ENCODE measurements at places on chromosomes 13 and 19. TPM values are rescaled to one million over a fixed set of nuclear protein-coding genes. Genes with fewer than 3 reads are reported as not detected.

Gene ZNF677
- 24.3 TPM for polyA plus RNA-seq

Gene DLL3
- polyA plus RNA-seq = 0.58 TPM

Gene VSTM2B
- not detected for polyA plus RNA-seq

Gene CEACAM3
- not detected for polyA plus RNA-seq

Gene ZNF554
- polyA plus RNA-seq = 1.8 TPM

Gene KIR2DL1
- polyA plus RNA-seq = not detected

Gene ZNF177
- polyA plus RNA-seq = 2.3 TPM

Gene F10
- polyA plus RNA-seq = 21.5 TPM

Gene TMEM38A
- 2.4 TPM for polyA plus RNA-seq

DNA sequence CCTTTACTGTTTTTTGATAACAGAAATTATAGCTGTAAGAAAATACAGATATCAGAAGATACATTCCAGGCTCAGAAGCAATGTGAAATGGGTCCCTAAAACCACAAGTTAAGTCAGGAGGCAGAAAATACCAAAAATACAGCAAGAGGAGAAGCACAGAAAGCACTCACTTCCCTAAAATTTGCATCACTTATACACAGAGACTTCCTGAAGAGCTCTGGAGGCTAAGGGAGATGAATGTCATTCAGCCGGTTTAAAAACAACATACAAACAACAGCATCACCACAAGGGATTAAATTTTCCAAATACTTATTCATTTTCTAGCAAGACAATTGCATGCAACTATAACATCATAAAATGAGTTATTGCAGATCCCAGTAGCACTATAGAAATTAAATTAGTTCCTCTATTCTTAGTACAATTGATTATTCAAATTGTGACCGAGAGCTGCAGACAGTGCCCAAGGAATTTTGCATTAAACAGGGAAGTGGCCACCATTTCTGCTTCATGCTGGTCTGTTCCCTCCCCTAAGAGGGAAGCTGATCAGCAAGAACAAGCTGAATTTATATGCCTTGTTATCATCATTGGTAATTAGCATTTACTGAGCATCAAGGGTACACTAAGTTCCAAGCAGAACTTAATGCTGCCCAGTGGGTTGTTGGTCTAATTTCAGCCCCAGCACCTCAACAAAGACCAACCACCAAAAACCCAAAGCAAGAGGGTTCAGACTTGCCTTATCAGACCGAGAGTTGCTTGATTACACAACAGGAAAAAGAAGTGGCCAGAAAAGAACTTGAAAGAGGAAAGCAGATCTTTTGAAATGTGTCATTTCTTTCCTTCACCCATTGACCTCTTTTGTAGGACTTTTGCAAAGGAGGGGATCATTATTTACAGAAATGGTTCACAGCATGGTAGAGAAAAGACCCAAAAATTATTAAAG is 140.7 kb downstream of the KCTD12 start:
- no peak for DNase-seq

DNA sequence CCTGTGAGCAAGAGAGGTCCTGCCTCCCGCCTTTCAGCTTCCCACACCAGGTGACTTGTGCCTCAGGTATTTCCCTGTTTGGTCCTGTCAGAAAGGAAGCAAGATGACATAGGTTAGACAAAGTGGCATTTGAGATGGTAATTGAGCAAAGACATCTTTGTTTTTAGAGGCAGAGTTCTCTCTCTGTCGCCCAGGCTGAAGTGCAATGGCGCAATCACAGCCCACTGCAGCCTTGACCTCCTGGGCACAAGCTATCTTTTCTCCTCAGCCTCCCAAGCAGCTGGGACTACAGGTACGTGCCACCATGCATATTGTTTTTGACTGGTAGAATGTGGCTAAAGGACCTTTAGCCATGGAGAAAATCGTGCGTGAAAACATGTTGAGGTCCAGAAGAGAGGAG is 339.1 kb downstream of the FGF9 start:
- DNase-seq = no peak

DNA sequence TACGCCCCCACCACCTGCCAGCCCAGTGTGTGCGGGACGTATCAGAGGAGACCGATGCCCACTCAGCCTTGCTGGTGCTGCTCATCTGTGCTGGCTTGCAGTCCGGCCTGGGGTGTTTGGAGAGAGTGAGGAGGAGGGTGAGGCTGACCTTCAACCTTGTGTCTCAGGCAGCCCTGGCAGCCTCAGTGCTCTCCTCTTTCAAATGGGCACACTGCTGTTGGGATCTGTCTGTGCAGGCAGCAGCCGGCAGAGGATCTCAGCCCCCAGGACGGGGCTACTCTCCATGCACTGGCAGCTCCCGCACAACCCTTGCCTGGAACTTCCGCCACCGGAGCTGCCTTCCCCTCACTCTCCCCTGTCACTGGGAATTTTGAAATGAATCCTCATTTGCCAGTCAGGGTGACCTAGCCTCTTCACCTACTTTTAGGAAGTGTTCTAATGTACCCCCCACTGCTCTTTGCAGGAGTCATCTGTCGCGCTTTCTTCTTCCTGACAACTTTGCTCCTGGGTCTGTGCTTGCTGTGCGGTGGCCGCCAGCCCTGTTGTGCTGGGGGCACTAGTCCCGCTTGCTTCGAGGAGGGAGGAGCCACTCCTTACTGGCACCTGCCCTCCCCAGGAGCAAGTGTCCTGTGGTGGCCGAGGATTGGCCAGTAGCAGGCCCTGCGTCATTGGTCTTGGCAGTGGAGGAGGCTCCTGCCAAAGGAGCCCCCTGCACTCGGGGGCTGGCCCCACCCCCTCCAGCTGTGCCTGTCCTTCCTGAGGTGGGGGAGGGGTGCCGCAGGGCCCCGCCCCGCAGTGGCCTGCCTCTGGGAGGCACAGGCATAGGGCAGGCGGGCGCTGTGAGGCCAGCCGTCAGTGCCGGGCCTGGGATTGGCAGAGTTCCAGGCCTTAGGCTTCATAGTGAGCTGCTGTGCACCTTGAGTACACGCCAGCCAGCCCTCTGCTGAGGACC is 53.4 kb downstream of the TSSK6 start:
- no peak for DNase-seq

DNA sequence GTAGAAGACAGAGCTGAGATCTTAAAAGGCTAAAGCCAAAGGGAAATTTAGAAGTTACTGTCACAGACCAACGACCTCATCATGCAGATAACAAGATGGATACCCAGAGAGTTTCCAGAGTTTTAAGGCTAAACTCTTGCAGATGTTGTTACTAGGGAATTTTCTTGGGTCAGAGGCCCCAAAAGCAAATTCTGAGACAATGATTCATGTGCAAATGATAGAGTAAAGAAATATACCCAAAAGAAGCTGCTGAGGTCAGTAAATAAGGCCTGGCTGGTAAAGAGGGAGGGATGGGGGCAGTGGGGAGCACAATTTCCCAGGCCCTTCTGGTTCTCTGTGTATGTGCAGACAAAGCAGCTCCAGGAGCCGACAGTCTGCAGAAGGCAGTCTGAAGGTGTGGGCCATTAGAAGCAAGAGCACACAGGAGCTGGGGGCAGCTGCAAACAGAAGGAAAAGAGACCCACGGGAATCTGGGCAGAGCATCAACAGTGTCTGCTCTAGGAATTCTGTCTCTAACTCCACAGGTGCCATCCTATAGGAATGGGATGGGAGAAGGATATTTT is 330.8 kb downstream of the TBC1D4 start:
- peak; percentile 13 for DNase-seq

- no peak for DNase-seq
Measured at GRCh38 chr13:26227166-26227971, 5.3 kb upstream of the RNF6 start.

GRCh38 chr13:95354680-95355487 is 53.6 kb upstream of the ABCC4 start:
- no peak for DNase-seq

GRCh38 chr13:46211483-46212351 is at the start of gene LRRC63:
Gene LRRC63 (plus strand): TSS chr13:46211928. CDS start chr13:46213035, 1,107 bp downstream.
- no peak for DNase-seq

GRCh38 chr19:5651361-5651760 is 28.5 kb downstream of the SAFB start:
- DNase-seq = no peak

- no peak for DNase-seq
Measured at GRCh38 chr13:70835371-70835770, 727.1 kb upstream of the KLHL1 start.

- DNase-seq = no peak
Measured at GRCh38 chr19:38020311-38020710, 113.3 kb downstream of the SIPA1L3 start.

DNA sequence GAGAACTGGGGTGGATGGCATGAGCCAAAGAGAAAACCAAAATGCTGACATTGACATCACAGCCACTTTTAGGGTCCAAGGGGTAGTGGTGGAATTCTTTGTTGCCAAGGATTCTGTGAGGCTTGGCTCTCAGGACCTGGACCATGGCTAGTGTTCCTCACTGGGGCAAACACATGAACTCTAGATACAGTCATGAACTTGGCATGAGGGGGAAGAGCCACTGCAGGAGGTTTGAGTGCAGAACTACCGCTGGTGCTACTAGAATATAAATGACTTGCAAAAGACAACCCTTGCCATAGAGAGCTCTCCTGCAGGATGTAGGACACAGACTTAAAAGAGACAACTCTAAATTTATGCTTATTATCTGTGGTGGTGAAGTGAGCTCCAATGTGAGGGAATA is 29.8 kb upstream of the FRY start:
- DNase-seq = no peak

GRCh38 chr19:46218160-46218559 is 11.4 kb upstream of the IGFL1 start:
- no peak for DNase-seq

DNA sequence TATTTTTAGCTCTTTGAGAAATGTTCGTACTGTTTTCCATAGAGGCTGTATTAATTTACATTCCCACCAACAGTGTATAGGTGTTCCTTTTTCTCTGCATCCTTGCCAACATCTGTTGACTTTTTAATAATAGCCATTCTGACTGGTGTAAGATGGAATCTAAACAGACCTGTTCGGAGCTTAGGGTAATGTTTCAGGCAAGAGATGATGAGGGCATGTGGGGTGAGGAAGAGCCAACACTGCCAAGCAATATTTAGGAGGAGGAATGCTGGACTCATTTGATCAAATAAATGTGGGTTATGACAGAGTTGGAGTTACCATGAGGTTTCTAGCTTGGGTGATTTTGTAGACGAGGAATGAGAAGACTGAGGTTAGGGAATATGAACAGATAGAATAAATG is 382.9 kb downstream of the KLF12 start:
- no peak for DNase-seq

GRCh38 chr19:55145232-55145631 is 3.8 kb downstream of the TNNT1 start:
- no peak for DNase-seq

DNA sequence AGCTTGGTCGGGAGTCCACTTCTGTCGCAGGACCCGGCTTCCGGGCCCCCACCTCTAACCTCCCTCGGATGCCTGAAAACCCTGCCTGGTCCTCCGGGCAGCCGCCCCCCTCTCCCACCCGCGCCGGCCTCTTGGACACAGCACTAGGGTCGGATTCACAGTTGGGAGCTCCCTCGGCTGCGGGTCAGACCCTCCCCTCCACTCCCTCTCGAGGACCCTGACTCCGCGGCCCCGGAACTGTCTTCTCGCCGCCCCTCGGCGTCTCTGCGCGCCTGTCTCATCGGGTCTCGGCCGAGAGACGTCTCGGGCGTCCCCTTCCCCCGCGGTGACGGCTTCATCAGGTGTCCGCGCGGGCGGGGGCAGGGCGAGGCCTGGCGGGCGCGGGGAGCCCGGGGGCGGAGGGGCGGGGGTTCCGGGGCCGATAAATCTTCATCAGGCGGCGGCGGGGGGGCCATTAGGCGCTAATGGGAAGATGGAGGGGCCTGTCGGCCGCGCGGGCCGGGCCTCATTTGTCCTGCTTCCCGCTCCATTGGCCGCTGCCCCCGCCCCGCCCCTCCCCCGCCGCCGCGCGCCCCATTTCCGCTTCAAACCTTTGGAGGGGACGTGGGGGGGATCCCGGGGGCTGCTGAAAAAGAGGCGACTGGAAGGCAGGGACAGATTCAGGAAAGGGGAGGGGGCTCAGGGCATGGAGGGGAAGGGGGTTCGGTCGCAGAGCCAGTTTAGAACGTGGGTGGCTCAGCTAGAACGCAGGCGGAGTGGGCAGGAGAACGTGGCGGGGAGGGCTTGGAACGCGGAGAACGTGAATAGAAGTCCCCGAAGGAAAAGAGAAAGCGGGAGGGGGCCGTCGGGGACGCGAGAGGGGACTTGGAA is 11.8 kb upstream of the ERFL start:
- DNase-seq = no peak

DNA sequence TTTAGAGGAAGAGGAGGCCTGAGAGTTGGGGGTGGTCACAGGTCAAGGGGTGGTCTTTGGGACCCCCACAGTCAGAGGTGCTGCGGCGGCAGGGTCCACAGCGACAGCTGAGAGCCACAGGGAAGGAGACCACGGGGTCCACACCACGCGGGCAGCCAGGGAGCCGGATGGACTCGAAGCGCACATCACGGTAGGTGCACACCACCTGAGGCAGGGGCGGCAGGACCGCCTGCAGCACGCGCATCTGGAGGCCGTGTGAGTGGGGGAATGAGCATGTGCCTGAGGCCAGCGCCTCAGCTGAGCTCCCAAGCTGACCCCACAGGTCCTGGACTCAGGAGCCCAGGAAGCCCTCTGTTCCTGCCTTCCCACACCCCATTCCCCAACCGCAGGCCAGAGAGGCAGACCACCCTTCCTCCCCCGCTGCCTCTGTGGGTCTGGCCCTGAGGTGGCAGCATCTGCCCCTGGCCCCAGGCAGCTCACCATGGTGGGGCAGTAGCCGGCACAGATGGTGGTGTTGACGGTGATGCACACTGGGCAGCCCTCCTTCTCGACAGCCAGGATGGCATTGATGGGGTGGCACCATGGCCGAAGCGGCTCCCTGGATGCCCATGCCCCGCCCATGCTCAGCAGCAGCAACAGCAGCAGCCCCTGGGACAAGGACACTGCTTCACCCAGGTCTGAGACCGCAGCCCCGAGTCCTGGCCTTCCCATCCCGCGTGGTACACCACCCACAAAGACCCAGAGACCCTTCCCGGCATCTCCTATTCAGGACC is 638 bp downstream of the LHB start:
- no peak for DNase-seq

- no peak for DNase-seq
Measured at GRCh38 chr13:36919171-36919832, 736 bp downstream of the SMAD9 start.

DNA sequence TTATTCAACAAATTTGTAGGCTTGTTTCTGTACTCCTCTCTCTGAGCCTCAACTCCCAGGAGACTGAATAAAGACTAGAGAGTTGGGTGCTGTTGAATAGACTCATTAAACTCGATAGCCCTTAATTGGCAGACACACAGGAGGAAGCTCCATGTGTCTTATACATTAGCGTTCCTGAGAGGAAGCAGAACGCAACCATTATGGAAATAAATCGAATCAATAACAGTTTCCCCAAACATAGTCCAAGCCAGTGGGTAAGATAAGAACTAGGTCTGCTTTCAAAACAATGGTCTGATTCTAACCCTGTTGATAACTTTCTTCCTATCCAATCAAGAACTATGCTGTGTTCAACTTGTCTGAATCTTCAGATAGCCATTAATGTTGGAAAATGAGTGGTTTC is 118.1 kb upstream of the FNDC3A start:
- no peak for DNase-seq

- DNase-seq = no peak
Measured at GRCh38 chr19:49858088-49858985, 7.4 kb downstream of the PTOV1 start.

GRCh38 chr19:5318306-5318705 is 22.3 kb downstream of the PTPRS start:
- DNase-seq = no peak
